ENCODE measurements at places on chromosomes 1 and 21.

DNA sequence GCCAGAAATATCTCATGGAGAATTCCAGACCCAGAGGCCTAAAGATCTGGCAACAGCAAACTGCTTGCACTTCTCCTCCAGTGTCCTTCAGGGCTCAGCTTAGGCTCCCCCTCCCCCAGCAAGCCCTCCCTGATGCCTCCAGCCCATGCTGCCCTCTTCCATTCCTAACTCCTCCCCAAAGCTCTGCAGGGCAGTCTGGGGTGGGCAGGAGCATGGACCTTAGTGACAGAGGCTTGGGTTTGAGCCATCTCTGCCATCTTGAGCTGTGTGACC lies 436.8 kb downstream of the PTPRU start:
- DNase-seq = no peak

GRCh38 chr21:42731264-42732032 lies 78.0 kb downstream of the PDE9A start:
- DNase-seq = no peak

DNA sequence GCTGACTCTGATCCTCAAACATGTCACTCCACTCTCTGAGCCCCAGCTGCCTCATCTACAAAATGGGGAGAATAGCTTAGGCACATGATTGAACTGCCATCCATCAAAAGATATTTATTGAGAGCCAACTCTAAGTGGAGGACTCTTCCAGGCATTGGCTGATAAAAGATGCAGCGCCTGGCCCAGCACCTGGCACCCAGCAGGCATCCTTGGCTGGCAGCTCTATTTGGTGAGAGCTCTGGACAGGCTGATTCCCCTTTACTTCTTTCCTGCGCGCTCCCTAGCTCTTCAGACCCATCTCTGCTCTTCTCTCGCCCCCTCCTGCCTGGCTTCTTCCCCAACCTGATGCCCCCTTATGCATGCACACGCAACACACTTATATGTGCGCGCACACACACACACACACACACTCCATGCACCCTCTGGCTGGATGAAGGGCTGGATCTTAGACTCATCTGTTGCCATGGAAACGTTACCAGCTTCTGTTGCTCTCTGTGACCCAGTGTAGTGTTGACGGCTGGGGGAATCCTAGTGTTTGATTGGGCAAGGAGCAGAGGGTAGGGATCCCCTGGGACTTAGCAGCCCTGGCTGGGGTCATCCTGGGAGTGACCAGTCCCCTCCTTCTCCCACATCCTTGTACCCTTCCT lies 49.3 kb downstream of the VWA5B1 start:
- DNase-seq = no peak

DNA sequence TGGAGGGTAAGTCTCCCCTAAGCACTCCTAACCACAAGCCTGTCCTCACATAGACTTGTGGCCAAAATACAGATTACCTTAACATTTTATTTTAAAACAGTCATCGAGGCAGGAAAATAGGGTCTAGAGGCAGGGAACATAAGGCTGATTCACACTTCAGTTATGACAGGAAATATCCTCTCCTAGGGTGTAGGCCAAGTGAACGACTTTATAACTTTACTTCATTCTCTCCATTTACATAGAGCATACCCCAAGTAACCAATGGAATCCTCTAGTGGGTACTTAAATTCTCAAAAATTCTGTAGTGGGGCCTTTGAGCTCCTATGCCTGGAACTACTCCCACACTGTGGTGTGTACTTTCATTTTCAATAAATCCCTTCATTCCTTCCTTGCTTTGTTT lies 113.0 kb downstream of the WDR3 start:
- no peak for DNase-seq
